ENCODE measurements at places on chromosomes 7 and 10.

GRCh38 chr7:47428768-47429472, 153.0 kb downstream of the TNS3 start:
- DNase-seq = no peak

DNA sequence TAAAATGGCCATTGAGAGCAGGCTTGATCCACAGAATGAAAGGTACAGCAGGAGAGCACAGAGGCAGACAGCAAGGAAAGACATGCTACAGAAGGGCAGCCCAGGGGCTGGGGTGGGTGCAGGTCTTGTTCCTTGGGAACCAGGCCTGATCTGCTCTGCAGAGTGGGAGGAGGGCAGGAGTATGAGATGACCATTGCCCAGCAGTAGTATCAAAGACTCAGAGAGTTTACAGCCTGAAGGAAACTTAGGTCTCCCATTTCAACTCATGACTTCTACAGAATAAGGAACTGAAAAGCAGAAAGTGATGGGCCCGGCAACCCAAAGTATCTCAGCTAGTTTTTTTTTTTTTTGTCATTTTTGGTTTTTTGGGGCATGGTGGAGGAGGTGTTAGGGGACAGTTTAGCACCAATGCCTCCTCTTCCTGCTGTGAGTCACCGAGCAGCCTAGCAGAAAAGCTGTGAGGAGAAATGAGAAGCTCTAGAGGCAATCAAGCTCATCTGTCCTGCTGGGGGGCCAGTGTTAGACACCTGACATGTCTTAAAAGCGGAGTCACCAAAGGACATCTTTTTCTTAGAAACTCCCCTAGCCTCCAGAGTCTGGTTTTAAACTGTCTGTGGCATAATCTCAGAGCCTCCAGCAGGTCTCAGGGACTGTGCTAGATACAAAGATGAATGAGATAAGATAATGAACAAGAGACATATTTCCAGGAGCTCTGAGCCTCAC, 34.3 kb upstream of the HERPUD2 start:
- no peak for DNase-seq

DNA sequence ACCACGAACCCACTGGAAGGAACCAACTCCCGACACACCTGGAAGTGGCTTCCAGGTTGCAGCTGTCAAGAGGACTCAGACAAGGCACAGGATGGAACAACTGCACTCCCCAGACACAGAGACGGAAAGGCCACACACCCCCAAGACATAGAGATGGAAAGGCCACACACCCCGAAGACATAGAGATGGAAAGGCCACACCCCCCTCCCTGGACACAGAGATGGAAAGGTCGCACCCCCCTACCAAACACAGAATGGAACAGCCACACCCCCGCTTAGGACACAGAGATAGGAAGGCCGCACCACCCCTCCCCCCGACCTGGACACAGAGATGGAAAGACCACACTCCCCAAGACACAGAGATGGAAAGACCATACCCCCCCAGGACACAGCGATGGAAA, 7.6 kb downstream of the ZNF511 start:
- DNase-seq = no peak

GRCh38 chr7:47988496-47989386, 9.3 kb upstream of the HUS1 start:
- DNase-seq = peak; percentile 20

DNA sequence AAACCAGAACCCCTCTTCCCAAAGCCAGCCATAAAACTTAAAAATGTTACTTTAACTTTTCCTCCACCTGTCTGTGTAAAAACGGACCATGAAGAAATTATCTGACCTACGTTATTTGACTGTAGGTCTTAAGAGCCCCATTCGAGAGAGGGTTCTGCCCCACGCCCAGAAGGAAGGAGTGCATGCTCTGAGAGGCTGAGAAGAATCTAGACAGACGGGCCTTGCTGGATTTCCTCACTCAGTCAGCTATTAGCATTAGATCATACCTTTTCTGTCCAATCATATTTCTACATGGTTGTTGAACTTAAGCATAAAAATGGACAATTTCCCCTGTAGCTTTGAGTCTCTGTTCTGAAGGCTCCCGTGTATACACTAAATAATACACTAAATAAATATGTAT, 38.1 kb upstream of the WDR11 start:
- DNase-seq = no peak

DNA sequence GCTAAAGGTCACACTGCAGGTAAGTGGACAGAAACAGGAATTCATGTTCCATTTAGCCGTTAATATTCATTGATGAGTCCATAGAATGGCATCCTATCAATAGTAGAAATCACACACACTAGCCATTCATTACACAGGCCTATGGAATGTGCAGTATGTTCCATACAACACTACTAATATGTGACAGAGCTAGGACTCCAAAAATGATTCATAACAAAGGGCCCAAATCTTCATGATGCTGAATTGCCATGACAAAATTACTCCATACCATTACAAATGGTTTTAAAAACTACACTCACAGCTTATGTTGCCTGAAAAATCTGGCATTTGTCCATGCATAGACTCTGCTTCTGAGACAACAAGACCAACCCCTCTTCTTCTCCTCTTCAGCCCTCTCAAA, 549.1 kb downstream of the XPNPEP1 start:
- DNase-seq = no peak

DNA sequence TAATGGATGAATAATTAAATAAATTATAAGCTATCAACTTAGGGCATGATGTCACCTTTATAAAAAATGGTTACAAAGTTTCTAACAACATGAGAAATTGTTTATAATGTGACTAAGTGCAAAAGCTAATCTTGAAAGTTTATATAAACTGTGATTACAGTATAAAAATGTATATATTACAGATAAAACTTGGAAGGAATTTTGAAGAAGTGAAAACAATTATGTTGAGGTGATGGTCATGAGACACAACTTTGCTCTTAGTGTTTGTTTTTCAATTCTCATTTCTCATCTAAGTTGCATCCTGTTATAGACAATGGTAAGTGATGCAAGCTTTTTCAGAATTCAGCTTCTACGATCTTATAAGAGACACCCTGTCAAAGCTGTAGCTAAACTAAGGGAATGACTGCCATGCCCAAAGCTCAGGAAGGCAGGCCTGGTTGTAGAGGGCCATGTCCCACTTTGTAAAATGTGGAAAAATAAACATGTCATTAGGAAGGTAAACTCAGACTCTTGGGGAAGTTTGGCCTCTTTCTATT, 23.9 kb downstream of the MACC1 start:
- no peak for DNase-seq

DNA sequence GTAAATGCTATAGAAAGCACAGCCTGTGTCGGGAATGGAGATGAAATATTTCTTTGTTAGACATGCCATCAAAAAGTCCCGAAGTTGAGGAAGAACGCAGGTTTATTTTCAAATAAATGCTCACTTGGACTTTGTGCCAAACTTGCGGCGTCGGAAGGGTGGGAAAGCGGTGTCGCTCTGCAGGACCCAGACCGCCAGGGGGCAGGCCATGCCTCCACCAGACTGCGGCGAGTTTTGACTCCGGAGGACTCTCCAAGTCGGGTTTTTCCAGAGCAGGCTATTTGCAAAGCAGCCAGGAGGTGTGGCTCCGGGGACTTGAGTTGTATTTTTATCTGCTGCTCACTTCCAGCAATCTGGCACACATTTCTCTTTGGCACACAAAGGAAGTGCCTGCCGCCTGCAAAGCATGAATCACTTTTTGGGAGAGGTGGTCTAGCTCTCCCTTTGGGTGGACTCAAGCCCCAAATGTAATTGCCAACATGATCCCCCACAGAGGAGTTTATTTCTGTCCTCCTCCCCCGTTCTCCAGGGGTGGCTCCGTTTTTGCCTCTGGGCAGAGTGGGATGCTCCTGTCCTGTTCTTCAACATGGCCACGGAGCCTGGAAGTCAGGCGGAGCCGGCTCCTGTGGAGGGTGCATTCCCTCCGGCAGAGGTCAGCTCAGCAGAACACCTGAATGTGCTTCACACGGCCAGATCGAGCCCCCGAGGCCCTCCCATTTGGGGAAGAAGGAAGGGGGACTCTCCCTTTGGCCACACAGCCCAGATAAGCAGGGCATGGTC, 82.3 kb upstream of the GPR26 start:
- peak; percentile 90 for DNase-seq

Data from endothelial cell (in vitro differentiated cells).